ENCODE measurements at places on chromosomes 1 and 21.

GRCh38 chr21:16509476-16509875 is 779.7 kb downstream of the USP25 start:
- DNase-seq = peak; percentile 53

- DNase-seq = no peak
These were observed 530.9 kb downstream of the PTPRU start for GRCh38 chr1:29767088-29767685.

DNA sequence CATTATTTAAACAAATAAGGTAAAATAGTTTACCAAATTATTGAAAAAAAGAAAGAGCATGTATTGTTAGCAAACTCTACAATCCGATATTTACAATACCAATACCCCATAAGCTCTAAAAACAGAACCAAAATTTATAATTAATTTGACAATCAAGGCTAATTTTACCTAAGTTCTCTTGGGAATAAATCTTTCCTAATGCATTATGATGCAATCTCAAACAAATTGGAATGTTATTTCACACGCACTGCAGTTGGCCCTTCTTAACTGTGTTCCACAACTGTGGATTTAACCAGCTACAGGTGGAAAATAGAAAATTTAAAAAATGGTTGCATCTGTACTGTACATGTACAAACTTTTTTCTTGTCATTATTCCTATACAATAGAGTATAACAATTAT is 300.1 kb downstream of the BRINP3 start:
- DNase-seq = no peak

DNA sequence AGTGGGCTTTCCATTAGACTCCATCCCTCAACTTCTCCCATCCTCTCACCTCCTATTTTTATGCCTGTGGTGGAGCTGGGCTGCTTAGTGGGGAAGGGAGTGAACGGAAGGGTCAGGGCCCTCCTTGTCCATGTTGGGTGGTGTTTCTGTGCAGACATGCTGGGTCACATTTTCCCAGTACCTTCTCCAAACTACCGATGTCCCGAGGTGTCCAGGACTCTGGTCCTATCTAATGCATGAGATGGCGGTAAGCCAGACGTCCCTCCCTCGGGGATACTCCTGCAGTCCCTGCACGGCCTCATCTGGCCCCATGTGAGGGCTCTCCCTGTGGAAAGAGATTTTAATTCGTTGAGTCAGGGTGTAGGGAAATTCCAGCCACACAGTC is 61.0 kb downstream of the OBSCN start:
- DNase-seq = no peak
